Breast epithelium (tissue), 4 donors: ENCODE measurements at places on chromosomes 7 and 10. TPM values are rescaled to one million over a fixed set of nuclear protein-coding genes. Genes with fewer than 3 reads are reported as not detected.

DNA sequence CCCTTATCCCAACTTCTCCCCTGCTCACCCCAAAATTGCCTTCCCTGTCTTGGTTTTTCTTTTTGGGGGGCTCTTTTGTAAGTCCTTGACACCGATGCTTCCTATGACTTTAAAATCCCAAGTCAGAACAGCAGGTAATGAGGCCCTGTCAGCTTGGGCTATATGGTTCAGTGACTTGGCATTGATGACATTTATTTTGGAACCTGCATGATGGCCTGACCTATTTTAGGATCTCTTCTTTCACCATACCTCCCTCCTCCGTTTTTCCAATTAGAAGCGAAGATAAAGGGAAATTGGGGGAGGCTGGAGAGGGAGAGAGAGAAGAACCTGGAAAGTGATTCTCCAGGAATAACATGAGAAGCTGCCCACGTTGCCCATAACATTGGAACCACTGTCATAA, 424.9 kb upstream of the AUTS2 start:
- H3K27ac ChIP-seq: no peak overlapping the region
- no peak overlapping the region for H3K4me3 ChIP-seq
- DNase-seq: no peak
- H3K4me1 ChIP-seq: no peaks in the 10 kb centered on the region
- no peaks in the 10 kb centered on the region for H3K36me3 ChIP-seq

DNA sequence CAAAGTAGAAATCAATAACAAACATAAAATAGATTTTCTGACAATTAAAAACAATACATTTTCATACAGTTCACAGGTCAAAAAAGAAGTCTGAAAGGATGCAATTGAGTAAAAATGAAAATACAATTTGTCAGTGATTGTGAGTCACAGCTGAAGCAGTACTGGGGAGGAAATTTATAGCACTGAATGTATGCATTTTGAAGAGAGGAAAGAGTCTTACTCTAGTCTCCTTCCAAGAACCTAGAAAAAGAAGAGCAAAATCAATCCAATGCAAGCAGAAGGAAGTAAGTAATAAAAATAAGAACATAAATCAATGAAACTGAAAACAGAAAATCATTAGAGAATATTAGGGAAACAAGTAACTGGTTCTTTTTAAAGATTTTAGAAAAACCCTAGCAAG, 507.2 kb upstream of the IGFBP3 start:
- H3K27ac ChIP-seq: no peak overlapping the region
- H3K4me1 ChIP-seq: no peaks in the 10 kb centered on the region
- H3K4me3 ChIP-seq: no peak overlapping the region
- no peaks in the 10 kb centered on the region for H3K27me3 ChIP-seq

- no peak overlapping the region for H3K27ac ChIP-seq
- no peak for DNase-seq
- no peaks in the 10 kb centered on the region for H3K27me3 ChIP-seq
- H3K4me1 ChIP-seq: no peaks in the 10 kb centered on the region
Observed at GRCh38 chr7:101594790-101595189, 34.3 kb downstream of the MYL10 start.

GRCh38 chr7:30734497-30734896, 17.4 kb upstream of the INMT start:
- H3K27me3 ChIP-seq: no peaks in the 10 kb centered on the region
- no peaks in the 10 kb centered on the region for H3K4me1 ChIP-seq
- no peaks in the 10 kb centered on the region for H3K36me3 ChIP-seq

DNA sequence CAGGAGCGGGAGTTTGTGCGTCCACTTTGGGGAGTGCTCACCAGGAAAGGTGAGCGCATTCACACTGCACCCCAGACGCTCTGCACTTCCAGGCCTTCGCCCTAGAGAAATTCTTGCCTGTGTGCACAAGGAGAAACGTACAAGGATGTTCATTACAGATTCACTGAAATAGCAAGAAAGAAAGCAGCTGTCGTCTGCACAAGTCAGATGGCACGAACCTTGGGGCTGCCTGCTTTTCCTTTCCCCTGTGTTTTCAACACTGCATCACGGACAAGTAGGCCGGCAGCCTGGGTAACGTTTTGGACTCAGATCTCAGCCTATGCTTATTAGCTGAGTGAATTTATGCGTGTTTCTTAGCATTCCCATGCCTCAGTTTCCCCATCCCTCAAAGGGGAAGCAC, 546.8 kb upstream of the FOXK1 start:
- no peaks in the 10 kb centered on the region for H3K36me3 ChIP-seq
- no peaks in the 10 kb centered on the region for H3K27me3 ChIP-seq
- DNase-seq: no peak
- no peak overlapping the region for H3K4me3 ChIP-seq
- no peaks in the 10 kb centered on the region for H3K4me1 ChIP-seq
- H3K27ac ChIP-seq: no peak overlapping the region

- no peaks in the 10 kb centered on the region for H3K27me3 ChIP-seq
- H3K36me3 ChIP-seq: no peaks in the 10 kb centered on the region
- no peak overlapping the region for H3K4me3 ChIP-seq
- H3K4me1 ChIP-seq: no peaks in the 10 kb centered on the region
- no peak overlapping the region for H3K27ac ChIP-seq
- no peak for DNase-seq
Observed at GRCh38 chr10:20694296-20694695, 202.8 kb downstream of the NEBL start.

Gene CYP3A7
- total RNA-seq: not detected

Gene UNCX
- total RNA-seq: not detected

Gene PPP1R17
- not detected for total RNA-seq
